ENCODE measurements at places on chromosomes 3 and 15.

DNA sequence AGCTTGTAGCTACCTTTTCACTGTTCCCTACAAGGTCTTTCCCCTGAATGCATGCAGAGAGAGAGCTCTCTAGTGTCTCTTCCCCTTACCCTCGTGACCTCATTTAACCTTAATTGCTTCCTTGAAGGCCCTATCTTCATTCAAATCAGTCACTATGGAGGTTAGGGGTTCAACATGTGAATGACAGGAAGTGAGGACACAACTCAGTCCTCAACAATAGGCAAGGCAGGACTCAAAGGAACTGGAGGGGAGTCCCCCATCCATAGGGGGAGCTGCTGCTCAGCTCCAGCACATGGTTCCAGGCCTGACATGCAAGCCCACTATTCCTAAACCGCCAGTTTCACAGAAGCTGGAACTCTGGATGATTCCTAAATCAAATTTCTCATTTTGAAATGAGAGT, 33.8 kb upstream of the GYG1 start:
- DNase-seq = peak; percentile 54

- no peak for DNase-seq
Observed at GRCh38 chr3:186173224-186173815, 64.4 kb upstream of the ETV5 start.

DNA sequence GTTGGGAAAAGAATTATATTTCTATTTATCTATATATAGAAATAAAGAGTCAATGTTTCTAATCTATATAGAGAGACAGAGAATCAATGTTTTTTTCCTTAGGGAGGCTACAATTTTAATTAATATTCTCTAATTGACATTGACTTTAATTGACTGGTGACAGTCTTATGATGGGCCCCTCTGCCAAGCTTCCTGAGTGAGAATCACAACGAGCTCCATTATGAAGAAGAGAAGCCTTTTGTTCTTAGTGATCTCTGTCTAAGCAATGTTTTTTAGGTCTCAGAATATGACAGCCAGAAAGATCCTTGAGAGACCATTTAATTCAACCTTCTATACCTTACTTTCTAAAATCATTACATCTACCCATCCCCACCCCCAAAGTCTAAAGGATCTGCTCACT, 70.9 kb downstream of the IGSF11 start:
- DNase-seq = no peak

DNA sequence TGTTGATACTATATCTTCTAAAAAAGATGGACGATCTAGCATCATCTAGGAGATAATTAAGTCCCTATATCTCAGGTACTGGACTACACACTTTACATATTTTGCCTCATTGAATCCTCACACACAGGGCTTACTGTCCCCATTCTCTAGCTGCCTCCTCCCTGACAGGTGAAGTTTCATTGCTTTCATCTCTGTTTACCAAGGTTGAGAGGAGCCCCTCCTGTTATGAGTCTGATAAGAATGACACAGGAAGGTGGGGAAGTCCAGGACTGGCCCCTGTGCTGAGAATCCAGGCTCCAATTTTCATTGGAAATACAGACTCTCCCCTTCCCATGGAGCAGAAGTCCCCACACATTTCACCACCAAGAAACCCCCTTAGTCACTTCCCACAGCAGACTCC, 105.2 kb downstream of the XXYLT1 start:
- DNase-seq = no peak

GRCh38 chr3:34106879-34107278, 308.4 kb downstream of the PDCD6IP start:
- peak; percentile 23 for DNase-seq

DNA sequence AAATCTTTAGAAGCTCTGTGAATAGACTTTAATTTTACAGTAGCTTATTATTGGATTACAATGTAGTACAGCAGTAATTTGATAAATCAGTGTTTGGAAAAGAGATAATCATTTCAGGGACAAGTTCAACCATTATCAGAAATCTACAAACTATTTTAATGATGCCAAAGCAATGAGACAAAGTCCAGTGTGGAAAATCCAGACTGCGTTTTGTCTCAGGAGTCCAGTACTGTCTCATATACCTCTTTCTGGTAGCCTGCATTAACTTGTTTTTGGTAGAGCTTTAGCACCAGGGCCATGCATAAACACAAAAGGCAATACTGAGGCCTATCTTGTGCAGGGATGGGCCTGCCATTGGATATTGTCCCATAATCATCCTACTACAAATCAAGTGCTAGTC, 19.7 kb downstream of the ACKR4 start:
- no peak for DNase-seq

DNA sequence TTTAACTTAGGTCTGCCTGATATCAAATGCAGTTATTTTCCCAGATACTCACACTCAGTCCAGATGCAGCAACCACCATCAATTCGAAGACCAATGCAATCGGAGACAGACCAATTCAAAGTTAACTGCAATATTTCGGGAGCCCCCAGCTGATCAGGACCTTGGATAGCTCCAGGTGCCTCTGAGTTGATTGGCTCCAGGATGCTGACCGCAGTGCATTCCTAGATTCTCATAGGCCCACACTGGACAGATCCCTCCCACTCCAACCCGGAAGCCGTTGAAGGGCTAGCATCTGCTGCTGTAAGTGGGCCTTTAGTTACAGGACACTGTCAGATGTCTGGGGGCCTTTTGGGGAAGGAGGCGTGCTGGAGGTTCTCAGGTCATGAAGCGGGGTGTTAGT, 89.5 kb upstream of the ATP2B2 start:
- DNase-seq = peak; percentile 87

DNA sequence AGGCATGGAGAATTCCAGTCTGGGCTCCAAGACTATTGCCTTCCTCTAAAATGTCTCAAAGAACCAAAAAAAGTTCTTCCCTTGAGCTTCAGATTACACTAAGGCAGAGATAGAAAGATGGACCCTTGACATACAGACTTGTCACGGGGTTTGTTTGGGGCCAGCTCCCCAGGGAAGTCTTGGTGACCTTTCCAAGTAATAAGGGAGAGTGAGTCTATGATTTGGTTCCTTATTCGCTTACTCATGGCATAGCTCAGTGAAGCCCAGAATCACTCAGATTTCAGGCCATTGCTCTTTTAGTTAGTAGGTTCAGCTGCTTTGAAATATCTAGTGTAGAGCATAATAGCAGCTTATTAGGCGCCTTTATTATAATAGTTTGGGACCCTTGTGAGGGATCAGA, 90.3 kb downstream of the PLCL2 start:
- no peak for DNase-seq
